ENCODE measurements at places on chromosomes 3 and 15.

GRCh38 chr3:52182196-52182595 is 15.8 kb upstream of the ALAS1 start:
- DNase-seq: no peak

DNA sequence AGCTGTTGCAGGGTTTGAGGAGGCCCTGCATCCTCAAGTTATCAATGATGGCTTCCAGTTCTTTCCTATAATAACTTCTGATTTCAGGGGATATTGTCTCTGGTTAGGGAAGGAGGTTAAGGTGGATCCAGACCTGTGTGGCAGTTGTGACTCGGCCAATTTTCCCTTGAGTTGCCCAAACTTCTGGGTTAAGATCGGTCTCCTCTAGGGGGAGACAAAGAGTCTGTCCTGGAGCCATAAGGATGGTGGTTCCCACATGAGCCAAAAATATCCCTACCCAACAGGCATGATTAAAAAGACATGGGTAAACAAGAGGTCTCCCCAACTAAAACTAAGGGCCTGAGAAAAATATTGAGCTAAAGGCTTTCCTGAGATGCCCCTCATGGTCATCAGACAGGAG is 227.5 kb upstream of the MDFIC2 start:
- DNase-seq: no peak

- no peak for DNase-seq
Measured at GRCh38 chr15:63835211-63835568, 1.4 kb upstream of the HERC1 start.

- peak; percentile 62 for DNase-seq
Measured at GRCh38 chr3:141441381-141442364, 45.2 kb upstream of the RASA2 start.
